BJ (cell line): ENCODE measurements at places on chromosomes 1 and 21. TPM values are rescaled to one million over a fixed set of nuclear protein-coding genes. Genes with fewer than 3 reads are reported as not detected.

- no peak for DNase-seq
Measured at GRCh38 chr1:207996636-207997035, 85.7 kb upstream of the CD34 start.

DNA sequence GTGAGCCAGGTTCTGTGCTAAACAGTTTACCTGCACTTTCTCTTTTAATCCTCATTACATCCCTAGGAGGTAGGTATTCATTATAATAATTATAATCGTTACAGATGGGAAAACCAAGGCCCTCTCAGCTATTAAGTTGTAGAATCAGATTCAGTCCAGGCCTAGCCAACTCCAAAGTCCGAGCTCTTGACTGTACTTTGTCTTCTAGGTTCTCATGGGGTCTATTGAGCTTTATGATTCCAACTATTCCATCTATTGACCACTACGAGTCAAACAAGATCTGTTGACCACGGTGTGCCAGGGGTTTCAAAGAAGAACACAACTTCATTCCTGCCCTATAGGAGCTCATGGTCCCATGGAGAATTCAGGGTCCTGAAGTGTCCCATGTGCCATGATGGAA lies 2.0 kb downstream of the IFNLR1 start:
- DNase-seq = no peak

DNA sequence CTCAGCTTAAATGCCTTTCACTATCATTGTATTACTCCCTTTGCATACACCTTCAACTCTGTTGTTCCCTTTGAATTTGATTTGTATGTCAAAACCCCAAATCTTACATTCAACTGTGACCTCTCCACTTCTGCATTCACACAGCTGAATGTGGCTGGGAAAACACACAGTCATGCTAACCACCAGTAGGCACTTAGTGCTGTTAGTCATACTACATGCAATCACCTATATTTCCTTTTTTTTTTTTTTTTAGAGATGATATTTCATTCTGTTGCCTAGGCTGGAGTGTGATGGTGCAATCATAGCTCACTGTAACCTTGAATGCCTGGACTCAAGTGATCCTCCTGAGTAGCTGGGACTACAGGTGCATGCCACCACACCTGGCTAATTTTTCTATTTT lies 16.2 kb downstream of the BTBD8 start:
- DNase-seq = no peak

CTSK gene
- 70.7 and 91.1 TPM in 2 replicates for polyA plus RNA-seq

GRCh38 chr1:213783893-213784292 lies 203.9 kb upstream of the PROX1 start:
- DNase-seq = no peak

DNA sequence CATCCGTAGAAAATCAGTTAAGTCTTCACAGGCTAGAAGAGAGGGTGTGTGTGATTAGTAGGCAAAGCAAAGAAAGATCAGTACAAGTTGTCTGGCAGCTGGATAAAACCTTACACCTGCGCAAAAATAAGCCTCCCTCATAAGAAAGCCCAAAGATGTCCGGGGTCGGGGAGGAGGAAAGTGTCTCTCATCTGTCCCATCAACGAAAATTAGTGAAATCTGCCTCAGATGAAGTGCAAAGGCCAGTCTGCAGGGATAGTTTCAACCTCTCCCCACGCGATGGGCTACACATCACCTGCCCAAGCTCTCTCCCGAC lies 333.9 kb downstream of the SRGAP2C start:
- no peak for DNase-seq

GFI1 gene
- polyA plus RNA-seq = 0.04 and 0.07 TPM in 2 replicates
